ENCODE measurements at places on chromosomes 7 and 10.

GRCh38 chr7:68640103-68640502, 958.2 kb upstream of the AUTS2 start:
- DNase-seq: no peak

GRCh38 chr10:132662186-132662920, 123.6 kb downstream of the NKX6-2 start:
- DNase-seq: no peak

DNA sequence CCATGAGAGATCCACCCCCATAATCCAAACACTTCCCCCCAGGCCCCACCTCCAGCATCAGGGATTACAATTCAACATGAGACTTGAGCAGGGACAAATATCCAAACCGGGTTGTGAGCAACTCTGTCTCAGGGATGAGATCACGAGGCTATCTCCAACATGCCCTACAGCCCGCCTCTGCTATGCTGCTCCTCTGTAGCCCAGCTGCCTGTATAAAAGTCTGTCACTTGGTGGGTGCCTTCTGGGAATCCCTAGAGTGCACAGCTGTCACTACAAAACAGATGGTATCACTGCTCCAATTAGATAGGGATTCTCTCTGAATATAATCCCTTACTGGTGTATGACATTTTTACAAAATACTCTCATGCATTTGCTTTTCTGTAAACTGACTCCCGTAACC, 114.9 kb upstream of the NANOS1 start:
- no peak for DNase-seq

- DNase-seq: no peak
Observed at GRCh38 chr7:139651308-139651707, 126.5 kb downstream of the HIPK2 start.

- no peak for DNase-seq
Observed at GRCh38 chr7:140726281-140726680, 29.8 kb downstream of the NDUFB2 start.

DNA sequence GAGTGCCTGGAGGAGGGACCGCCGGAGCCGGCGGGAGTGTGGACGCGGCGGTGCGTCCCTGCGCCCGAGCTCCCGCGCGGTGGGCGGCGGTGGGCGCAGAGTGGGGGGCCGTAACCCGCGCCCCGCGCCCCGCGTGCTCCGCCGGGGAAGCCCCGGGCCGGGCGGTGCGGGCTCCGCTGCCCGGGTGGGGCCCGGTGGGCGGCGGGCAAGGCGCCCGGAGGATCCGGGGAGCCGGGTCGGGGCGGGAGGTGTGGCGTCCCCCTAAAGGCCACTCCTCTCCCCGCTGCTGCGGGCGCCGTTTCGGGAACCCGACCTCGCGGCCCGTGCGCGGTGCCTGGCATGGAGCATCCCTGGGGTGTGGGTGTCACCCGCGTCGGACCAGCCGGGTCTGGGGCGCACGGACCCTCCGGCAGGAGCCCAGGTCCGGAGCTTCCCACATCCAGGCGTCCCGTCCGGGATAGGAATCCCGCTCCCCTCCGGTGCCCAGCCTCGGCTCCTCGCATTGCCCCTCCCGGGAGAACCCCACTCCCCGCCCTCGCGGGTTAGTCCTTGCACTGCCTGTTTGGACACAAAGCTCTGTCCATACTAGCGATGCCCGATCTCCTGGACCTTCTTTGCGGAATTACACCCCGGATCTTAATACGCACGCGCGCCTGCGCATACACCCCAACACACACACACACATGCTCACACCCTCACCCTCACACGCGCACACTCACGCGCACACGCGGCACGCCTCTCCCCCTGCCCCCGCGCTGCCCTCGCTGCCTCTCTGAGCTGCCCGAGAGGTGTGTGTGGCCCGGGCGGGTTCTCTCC, 723 bp downstream of the MTURN start:
- peak; percentile 40 for DNase-seq

GRCh38 chr10:7788639-7789286, 786 bp downstream of the ATP5F1C start:
- no peak for DNase-seq

DNA sequence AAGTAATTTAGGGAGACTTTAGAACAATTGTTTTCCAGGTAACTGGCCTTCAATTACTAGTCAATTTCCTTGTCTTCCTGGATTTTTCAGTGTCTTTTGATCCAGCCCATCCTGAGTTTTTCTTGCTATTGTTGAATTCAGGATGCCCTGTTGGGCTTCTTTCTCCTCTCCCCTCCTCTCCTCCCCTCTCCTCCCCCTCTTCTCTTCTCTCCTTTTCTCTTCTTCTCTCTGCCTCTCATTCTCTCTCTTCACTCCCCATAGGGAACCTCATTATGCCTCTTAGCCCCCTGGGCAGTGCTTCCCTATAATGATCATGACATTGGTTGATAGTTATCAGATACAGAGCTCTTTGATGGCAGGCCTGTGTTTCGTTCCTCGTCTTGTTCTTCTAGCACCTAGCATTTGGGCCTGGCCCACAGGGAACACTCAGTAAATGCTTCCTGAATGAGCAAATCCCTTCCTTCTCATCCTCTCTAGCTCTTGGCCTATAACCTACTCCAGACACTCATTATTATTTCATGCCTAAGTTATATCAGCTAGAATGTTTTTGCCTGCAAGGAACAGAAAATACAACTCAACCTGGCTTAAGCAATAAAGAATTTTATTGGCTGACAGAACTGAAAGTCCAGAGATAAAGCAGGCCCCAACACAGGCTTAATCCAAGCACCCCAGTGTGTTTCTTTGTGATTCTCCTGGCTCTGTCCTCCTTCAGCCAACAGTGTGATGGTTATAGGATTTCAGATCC, 56.8 kb downstream of the CACNB2 start:
- no peak for DNase-seq

All from stimulated activated CD8-positive, alpha-beta memory T cell treated with anti-CD3 and anti-CD28 coated beads, Interleukin-15, amount 100 ng/mL, for 4 hours (primary cell).